ENCODE measurements at places on chromosomes 16 and 17. TPM values are rescaled to one million over a fixed set of nuclear protein-coding genes. Genes with fewer than 3 reads are reported as not detected.

CMTM3 gene
- polyA plus RNA-seq, result 69.4 TPM

SLC52A1 gene
- 0.55 TPM for polyA plus RNA-seq

DNA sequence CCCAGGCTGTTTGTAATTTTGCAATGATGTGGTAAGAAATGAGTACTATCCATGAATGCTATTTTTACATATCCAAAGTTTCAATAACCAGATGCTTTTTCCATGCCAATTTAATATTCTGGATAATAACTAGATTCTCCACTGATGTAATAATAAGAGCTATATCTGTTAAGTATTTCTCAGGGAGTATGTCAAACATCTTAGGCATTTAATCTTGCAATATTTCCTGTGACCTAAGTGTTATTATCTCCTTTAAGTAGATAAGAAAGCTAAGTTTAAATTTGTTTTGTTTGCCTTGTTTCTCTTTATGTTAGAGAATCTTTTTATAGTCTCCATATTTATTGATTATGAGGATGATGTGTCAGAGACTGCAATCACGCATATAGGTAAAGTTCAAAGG lies 32.3 kb upstream of the HS3ST3A1 start:
- no peaks in the 10 kb centered on the region for H3K4me1 ChIP-seq
- no peak overlapping the region for H3K4me3 ChIP-seq
- H3K36me3 ChIP-seq, result no peaks in the 10 kb centered on the region
- H3K27me3 ChIP-seq, result peaks cover 15% of the 10 kb centered on the region
- DNase-seq, result no peak

- H3K27ac ChIP-seq, result no peak overlapping the region
- H3K4me1 ChIP-seq, result peaks cover 6% of the 10 kb centered on the region
- H3K36me3 ChIP-seq, result no peaks in the 10 kb centered on the region
- 0 out of 2 replicates have a peak, but pooled peaks cover 9% of the 10 kb centered on the region for H3K27me3 ChIP-seq
- no peak overlapping the region for H3K4me3 ChIP-seq
- no peak for DNase-seq
Observed at GRCh38 chr16:795580-796229, 4.8 kb downstream of the GNG13 start.

GRCh38 chr16:20236579-20237289 lies 90.6 kb downstream of the GP2 start:
- H3K27me3 ChIP-seq, result no peaks in the 10 kb centered on the region
- H3K36me3 ChIP-seq, result no peaks in the 10 kb centered on the region
- DNase-seq, result no peak
- no peaks in the 10 kb centered on the region for H3K4me1 ChIP-seq
- no peak overlapping the region for H3K4me3 ChIP-seq
- H3K27ac ChIP-seq, result no peak overlapping the region

Data from SK-N-SH (cell line).